Pancreas (tissue), 10 donors: ENCODE measurements at places on chromosomes 4 and X.

DNA sequence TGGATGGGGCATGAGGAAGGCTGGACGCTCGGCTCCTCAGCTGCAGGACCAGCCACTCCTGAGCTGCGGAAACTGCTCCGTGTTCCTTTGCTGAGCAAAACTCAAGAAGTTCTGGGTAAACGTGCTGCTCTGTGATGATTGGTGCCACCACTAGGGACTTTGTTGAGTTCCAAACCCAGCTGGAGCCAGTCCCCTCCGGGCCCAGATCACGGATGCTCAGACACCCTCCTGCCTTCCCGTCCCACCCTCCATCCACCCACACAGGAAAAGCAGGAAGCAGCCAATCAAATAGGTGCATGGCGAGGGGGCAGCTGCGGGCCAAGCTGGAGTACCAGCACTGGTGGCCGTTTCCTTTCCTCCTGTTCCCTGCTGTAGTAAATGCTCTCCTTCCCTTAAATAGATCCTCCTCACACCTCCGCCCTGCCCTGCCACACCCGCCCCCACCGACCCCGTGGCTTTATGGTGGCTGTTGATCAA is 68.0 kb downstream of the ADRA2C start:
- H3K4me1 ChIP-seq, result no peaks in the 10 kb centered on the region
- no peak overlapping the region for H3K4me3 ChIP-seq
- no peak for DNase-seq

DNA sequence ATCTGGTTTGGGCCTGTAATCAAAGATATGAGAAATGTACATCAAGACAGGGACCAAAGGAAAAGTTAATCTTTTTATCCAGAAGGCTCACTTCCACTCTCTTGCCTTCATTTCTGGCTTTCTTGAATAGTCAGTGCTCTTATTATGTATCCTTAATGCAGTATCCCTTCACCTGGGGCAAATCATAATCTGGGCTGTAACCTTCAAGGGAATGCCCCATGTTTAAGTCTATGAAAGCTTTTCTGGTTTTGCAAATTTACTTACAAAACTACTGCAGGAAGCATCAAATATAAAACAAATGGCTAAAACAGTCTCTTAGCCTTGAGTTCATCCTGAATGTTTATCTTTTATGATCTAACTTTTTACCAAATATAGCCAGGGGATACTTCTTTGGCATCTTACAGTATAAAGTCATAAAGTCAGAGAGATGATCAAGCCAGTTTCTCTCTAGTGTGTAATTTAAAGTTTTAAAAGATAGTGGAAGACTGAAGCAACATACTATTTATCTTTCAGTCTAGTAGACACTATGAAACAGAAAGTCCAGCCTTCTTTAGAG is 1214.8 kb downstream of the STIM2 start:
- no peak for DNase-seq
- H3K4me3 ChIP-seq, result no peak overlapping the region
- H3K36me3 ChIP-seq, result no peaks in the 10 kb centered on the region
- no peaks in the 10 kb centered on the region for H3K27me3 ChIP-seq
- no peaks in the 10 kb centered on the region for H3K4me1 ChIP-seq

DNA sequence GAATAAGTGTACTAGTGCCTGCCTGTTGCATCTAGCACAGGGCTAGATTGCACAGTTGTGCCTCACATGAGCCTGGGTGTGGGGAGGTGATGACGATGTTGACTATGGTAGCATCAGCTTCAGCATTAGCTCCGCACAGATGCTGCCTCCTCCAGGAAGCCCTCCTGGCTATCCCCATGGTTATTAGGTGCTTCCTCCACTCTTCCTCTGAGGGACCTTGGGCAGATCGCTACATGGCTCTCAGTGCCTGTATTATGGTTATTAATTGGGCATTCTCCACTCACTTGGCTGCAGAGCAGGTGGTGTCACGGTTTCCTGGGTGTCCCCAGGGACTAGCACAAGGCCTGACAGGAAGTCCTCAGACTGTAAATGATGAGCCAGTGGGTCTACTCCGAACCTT is 325.6 kb downstream of the ARHGAP10 start:
- H3K36me3 ChIP-seq, result no peaks in the 10 kb centered on the region
- no peak overlapping the region for H3K27ac ChIP-seq
- peaks cover 22% of the 10 kb centered on the region for H3K4me1 ChIP-seq
- no peak overlapping the region for H3K4me3 ChIP-seq

DNA sequence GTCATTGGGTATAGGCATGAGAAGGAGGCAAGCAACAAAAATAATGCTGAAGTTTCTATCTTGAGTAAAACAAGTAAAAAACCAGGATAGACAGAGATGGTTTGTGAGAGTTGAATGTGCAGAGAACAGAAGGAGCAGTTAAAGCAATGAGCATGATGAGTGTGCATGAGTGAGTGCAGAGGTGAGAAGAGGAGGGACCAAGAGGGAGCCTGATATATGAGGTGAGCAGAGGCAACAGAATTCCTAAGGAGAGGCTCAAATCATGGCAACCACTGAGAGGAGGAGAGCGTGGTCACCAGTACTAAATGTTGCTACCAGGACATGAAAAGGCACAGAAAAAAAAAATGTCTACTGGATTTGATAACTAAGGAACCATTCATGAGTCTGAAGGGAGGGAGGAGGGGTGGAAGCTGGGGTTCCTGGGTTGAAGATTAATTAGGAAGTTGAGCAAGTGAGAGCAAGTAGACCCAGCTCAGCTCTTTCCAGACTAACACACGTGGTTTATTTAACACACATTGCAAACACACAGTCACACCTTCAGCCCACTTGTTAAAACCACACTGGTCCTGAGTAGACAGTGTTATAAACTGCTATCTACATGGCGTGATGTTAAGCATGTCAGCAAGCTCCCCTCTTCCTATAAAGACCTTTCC is 69.0 kb upstream of the IQCM start:
- H3K36me3 ChIP-seq, result no peaks in the 10 kb centered on the region
- no peaks in the 10 kb centered on the region for H3K4me1 ChIP-seq
- no peak overlapping the region for H3K27ac ChIP-seq
- no peak for DNase-seq
- no peaks in the 10 kb centered on the region for H3K27me3 ChIP-seq

DNA sequence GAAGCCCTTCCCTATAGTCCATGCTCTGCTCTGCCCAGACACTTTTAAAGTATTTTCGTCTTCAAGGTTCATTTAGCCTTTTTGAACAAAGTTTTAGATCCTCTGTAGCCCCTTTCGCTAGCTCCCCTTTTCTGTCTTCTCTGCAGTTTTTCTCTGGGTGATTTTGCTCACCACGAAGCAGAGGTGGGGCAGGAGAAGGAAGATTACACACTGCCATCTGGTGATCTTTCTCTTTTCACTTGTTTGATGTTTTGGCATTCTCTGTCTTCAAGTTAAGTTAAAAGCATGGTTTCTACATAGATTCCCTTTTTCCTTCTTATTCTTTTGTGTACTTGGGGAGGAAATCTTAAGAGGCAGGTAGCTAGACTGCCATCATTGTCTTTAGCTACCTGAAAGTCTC is 43.9 kb downstream of the CC2D2A start:
- no peaks in the 10 kb centered on the region for H3K36me3 ChIP-seq
- H3K27me3 ChIP-seq, result no peaks in the 10 kb centered on the region
- H3K27ac ChIP-seq, result no peak overlapping the region

- peaks cover 28% of the 10 kb centered on the region for H3K4me1 ChIP-seq
- H3K36me3 ChIP-seq, result peaks cover 3% of the 10 kb centered on the region
- no peak overlapping the region for H3K4me3 ChIP-seq
- DNase-seq, result no peak
- no peaks in the 10 kb centered on the region for H3K27me3 ChIP-seq
These were observed 27.0 kb downstream of the DHX15 start for GRCh38 chr4:24557026-24558025.

- no peaks in the 10 kb centered on the region for H3K27me3 ChIP-seq
- no peak overlapping the region for H3K27ac ChIP-seq
These were observed 27.7 kb downstream of the MAML3 start for GRCh38 chr4:140126261-140126660.

DNA sequence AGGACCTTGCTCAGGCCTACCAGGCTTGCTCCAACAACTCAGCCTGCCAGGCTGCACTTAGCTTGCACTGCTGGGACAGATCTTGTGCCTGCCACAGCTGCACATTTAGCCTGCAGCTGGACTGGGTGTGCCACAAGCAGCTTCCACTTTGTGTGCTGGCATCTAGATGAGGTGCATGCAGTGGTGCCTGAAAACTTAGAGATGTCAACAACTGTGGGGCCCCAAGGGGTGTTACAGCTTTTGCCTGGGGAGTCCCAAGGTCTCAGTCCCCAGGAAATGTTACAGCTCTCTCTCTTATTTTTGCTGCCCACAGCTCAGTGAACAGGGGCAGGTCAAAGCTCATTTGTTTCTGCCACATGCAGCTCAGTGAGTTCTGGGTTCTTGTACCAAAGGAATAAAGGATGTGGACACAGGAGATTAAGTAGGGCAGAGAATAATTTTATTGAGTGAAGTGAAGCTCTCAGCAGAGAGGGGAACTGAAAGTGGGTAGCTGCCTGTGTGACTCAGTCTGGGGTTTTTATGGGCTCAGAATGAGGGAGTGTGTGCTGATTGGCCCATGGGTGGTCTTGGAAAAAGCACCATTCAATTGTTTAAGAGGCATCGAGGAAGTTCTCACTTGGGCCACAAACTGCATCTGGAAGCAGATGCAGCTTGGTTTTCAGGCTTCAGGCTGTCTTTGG is 828.3 kb downstream of the TECRL start:
- no peak for DNase-seq
- no peaks in the 10 kb centered on the region for H3K4me1 ChIP-seq
- H3K36me3 ChIP-seq, result no peaks in the 10 kb centered on the region
- no peaks in the 10 kb centered on the region for H3K27me3 ChIP-seq
- H3K4me3 ChIP-seq, result no peak overlapping the region
- no peak overlapping the region for H3K27ac ChIP-seq

DNA sequence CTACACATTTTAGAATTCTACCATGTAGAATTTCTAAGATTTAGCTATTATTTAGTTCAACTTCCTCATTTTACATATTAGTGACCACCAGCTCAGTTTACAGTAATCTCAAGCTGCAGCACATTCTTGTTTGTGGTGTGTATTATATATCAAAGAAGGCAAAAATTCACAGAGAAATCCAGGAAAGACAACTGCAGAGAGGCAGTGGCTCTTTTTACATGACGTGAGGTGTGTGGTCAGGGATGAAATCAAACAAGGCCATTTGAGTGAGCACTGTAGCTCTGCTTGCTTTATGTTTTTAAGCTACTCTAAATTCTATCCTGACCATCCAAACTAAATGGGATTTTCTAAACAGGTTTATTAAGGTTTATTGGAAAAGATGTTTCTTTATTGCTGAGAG is 71.1 kb downstream of the COL25A1 start:
- H3K27ac ChIP-seq, result no peak overlapping the region
- no peak overlapping the region for H3K4me3 ChIP-seq
- DNase-seq, result no peak

DNA sequence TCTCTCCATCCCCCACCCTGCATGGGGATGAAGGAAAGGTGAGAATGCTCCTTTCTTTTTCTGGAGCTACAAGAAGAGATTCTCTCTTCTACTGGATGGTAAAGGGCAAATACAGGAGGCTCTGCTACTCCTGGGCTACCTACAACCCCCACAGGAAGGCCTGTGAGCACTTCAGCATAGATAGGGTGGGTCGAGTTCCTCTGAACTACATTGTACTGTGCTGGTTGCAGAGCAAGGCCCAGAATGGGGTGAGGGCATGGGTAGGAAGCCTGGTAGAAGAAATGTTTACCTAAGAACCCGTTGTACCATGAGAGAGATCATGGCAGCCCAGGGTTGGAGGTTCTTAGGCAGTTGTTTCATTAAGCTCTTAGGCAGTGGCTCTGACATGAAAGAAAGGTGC is 510.4 kb downstream of the MID1IP1 start:
- H3K36me3 ChIP-seq, result no peaks in the 10 kb centered on the region
- H3K27me3 ChIP-seq, result no peaks in the 10 kb centered on the region
- DNase-seq, result no peak

GRCh38 chrX:129842510-129843208 is 1.0 kb downstream of the ZDHHC9 start:
- peak overlapping the region; percentile 65 for H3K27ac ChIP-seq
- H3K27me3 ChIP-seq, result no peaks in the 10 kb centered on the region
- peak; percentile 57 for DNase-seq
- peak overlapping the region; percentile 63 for H3K4me3 ChIP-seq

DNA sequence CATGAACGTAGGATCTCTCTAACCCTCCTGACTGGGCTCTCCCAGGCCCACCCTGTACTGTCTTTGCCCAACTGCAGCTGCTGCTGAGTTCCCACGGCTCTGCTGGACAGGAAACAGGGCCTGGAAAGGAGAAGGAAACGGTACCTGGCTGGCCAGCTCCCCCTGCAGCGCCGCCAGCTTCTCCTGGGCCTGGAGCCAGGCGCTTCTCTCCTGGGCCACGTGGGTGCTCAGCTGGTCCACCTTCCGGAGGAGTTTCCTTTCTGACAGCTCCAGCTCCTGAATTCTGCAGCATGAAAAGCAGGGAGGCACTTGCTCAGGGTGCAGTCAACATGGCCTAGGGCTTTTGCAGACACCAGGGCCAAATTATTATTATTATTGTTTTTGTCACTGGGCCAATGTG is 6.5 kb downstream of the C4orf50 start:
- H3K4me1 ChIP-seq, result no peaks in the 10 kb centered on the region
- no peak overlapping the region for H3K27ac ChIP-seq
- peak; percentile 71 for DNase-seq

- H3K27me3 ChIP-seq, result peaks cover 4% of the 10 kb centered on the region
- H3K4me3 ChIP-seq, result no peak overlapping the region
- no peaks in the 10 kb centered on the region for H3K4me1 ChIP-seq
- no peak for DNase-seq
- H3K27ac ChIP-seq, result no peak overlapping the region
These were observed 143.8 kb downstream of the ACTRT1 start for GRCh38 chrX:127908384-127908783.

GRCh38 chrX:20639115-20639514 is 372.4 kb upstream of the RPS6KA3 start:
- no peak for DNase-seq
- H3K4me3 ChIP-seq, result no peak overlapping the region
- H3K27me3 ChIP-seq, result no peaks in the 10 kb centered on the region
- H3K36me3 ChIP-seq, result no peaks in the 10 kb centered on the region

- H3K36me3 ChIP-seq, result no peaks in the 10 kb centered on the region
- H3K4me3 ChIP-seq, result no peak overlapping the region
- H3K27me3 ChIP-seq, result peaks cover 4% of the 10 kb centered on the region
- no peaks in the 10 kb centered on the region for H3K4me1 ChIP-seq
These were observed 79.1 kb upstream of the TFDP3 start for GRCh38 chrX:133297284-133297683.

DNA sequence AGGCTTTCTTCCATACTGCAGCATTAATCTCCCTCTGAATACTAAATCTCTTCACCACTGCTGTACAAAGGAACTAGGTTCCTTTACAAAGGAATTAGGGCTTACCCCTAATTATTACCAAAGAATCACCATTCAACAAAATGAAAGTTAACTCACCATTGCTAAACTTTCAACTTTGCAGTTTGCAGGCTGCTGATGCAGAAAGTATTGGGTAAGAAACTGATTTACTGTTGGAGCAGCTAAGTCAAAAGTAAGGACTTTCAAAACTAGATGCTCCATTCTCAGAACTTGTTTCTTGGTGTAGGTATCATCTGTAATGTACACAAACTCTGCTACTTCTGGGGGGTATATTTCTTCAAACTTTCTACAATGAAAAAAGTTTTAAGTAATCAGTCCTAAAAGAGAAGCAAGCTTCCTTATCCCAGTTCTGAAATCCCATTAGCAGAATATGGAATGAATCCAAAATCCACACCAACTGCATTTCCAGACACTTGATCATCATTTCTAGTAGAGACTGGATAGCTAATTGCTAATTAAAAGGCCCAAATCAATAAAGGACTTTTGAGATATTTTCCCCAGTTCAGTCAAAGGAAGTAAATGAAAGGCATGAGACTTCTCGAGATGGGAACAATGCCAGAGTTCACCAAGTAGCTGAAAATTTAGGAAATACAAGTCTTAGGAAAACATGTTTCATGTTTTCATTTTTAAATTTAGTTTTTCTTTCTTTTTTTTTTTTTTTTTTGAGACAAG is 4.3 kb downstream of the CCNA2 start:
- no peaks in the 10 kb centered on the region for H3K27me3 ChIP-seq
- no peak for DNase-seq
- no peak overlapping the region for H3K27ac ChIP-seq
- H3K4me3 ChIP-seq, result no peak overlapping the region
- no peaks in the 10 kb centered on the region for H3K36me3 ChIP-seq
